ENCODE measurements at places on chromosomes 12 and 14.

GRCh38 chr12:69688471-69689427 lies 10.4 kb downstream of the BEST3 start:
- H3K4me1 ChIP-seq = peaks cover 15% of the 10 kb centered on the region
- H3K36me3 ChIP-seq = no peaks in the 10 kb centered on the region
- DNase-seq = no peak
- H3K27me3 ChIP-seq = no peaks in the 10 kb centered on the region

GRCh38 chr12:52020539-52021336 lies 14.0 kb downstream of the TAMALIN start:
- H3K27ac ChIP-seq = no peak overlapping the region
- no peak overlapping the region for H3K4me3 ChIP-seq
- no peaks in the 10 kb centered on the region for H3K27me3 ChIP-seq
- DNase-seq = peak; percentile 74
- H3K4me1 ChIP-seq = peaks cover 36% of the 10 kb centered on the region
- H3K36me3 ChIP-seq = peaks cover under 1% of the 10 kb centered on the region

GRCh38 chr12:124706363-124706762 lies 139.0 kb upstream of the NCOR2 start:
- H3K27ac ChIP-seq = no peak overlapping the region
- no peaks in the 10 kb centered on the region for H3K36me3 ChIP-seq
- H3K27me3 ChIP-seq = no peaks in the 10 kb centered on the region
- no peak for DNase-seq

- H3K4me3 ChIP-seq = peak overlapping the region; percentile 93
- peak overlapping the region; percentile 97 for H3K27ac ChIP-seq
- H3K4me1 ChIP-seq = peaks cover 52% of the 10 kb centered on the region
Observed at GRCh38 chr14:54567224-54567638, 303 bp downstream of the SAMD4A start.

DNA sequence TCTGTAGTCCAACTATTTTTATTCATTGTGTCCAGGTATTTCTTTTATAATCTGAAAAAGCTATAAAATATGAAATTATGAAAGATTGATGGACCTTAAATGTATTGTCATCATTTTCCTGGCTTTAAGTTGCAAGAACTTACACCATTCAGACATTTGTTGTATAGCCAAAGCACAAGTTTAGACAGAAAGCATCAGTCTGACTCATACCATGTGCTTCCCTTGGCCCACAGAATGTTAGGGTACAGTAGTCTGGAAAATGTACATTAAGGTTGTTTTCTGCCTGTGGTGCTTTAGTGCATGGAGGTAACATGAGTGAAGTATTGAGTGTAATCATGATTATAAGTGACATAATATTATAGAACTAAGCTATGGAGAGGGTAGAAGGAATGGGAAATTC lies 1002.5 kb downstream of the BCL11B start:
- no peaks in the 10 kb centered on the region for H3K27me3 ChIP-seq
- H3K4me3 ChIP-seq = no peak overlapping the region
- H3K27ac ChIP-seq = no peak overlapping the region

GRCh38 chr12:27951898-27952297 lies 20.6 kb downstream of the PTHLH start:
- no peaks in the 10 kb centered on the region for H3K4me1 ChIP-seq
- DNase-seq = no peak
- no peaks in the 10 kb centered on the region for H3K27me3 ChIP-seq
- no peaks in the 10 kb centered on the region for H3K36me3 ChIP-seq
- no peak overlapping the region for H3K27ac ChIP-seq

- DNase-seq = no peak
- no peaks in the 10 kb centered on the region for H3K36me3 ChIP-seq
- no peak overlapping the region for H3K27ac ChIP-seq
Observed at GRCh38 chr14:35380794-35381193, 23.8 kb downstream of the NFKBIA start.

DNA sequence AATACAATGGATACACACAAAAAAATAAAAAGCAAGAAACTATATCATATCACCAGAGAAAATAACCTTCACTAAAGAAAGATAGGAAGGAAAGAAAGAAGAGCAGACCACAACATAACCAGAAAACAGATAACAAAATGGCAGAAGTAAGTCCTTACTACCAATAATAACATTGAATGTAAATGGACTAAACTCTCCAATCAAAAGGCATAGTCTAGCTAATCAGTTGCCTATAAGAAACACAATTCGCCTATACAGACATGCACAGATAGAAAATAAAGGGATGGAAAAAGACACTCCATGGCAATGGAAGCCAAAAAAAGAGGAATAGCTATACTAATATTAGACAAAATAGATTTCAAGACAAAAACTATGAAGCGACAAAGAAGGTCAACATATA lies 8.9 kb upstream of the TAS2R30 start:
- H3K4me3 ChIP-seq = no peak overlapping the region
- no peaks in the 10 kb centered on the region for H3K4me1 ChIP-seq
- no peaks in the 10 kb centered on the region for H3K27me3 ChIP-seq
- no peak overlapping the region for H3K27ac ChIP-seq
- H3K36me3 ChIP-seq = peaks cover 10% of the 10 kb centered on the region
- no peak for DNase-seq

DNA sequence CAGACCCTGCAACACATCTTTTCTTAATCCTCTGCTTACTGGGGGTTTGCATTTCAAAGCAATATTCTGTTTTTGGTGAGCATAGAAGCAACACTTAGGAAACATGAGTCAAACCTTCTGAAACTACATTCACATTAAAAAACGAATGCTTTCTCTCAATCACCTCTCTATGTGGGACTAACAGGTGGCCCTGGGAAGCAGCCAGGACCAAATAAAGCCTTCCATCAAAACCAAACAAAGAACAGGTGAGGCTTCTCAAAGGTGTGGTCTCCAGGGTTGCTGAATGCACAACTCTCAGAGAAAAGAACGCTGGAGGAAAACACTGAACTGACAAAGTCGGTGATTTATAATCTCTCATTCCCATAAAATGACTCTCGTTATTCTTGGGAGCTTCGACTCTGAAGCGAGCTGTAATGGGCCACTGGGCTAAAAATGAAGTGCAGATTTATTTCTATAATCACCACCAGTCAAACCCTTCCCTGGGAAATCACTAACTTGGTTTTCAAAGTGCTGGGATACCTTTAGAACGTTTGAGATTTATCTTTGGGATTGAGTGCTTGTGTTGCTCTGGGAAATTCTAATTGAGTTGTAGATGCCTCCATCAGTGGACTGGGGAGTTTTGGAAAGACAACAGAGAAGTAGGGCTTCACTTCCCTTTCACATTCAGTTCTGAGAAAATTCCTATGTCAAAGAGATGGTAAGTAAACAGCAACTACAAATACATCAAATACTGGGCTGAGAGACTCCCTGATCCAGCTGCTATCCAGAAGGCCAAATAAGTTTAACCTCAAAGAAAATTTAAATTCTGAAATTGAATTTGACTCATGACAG lies 262.0 kb upstream of the TMPO start:
- H3K27ac ChIP-seq = no peak overlapping the region
- no peak for DNase-seq
- no peaks in the 10 kb centered on the region for H3K36me3 ChIP-seq
- no peak overlapping the region for H3K4me3 ChIP-seq

- no peak overlapping the region for H3K4me3 ChIP-seq
- no peaks in the 10 kb centered on the region for H3K27me3 ChIP-seq
- H3K27ac ChIP-seq = no peak overlapping the region
- no peaks in the 10 kb centered on the region for H3K4me1 ChIP-seq
- H3K36me3 ChIP-seq = peaks cover 68% of the 10 kb centered on the region
Observed at GRCh38 chr12:104340177-104340576, 36.6 kb downstream of the EID3 start.

DNA sequence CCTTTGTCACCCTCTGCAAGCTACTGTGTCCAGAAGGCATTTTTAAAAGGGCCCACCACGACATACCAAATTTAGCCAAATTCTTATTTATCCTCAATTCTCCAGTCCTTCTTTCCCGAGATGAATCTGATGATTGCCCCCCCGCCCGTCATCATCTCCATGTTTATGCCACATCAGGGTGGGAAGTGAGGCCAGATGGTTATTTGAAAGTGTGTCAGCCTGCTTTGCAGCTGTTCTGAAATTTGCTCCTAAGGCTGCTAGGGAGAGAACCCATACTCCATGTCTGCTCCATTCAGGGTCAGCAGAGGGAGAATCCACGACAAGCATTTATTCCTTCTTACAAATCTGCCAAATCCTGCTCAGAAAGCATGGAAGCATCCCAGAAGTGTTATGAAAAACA lies 337.8 kb downstream of the ADAMTS20 start:
- no peak overlapping the region for H3K4me3 ChIP-seq
- H3K36me3 ChIP-seq = no peaks in the 10 kb centered on the region
- H3K27me3 ChIP-seq = no peaks in the 10 kb centered on the region
- DNase-seq = no peak

- H3K4me1 ChIP-seq = no peaks in the 10 kb centered on the region
- no peak overlapping the region for H3K4me3 ChIP-seq
- no peaks in the 10 kb centered on the region for H3K27me3 ChIP-seq
- no peaks in the 10 kb centered on the region for H3K36me3 ChIP-seq
- H3K27ac ChIP-seq = no peak overlapping the region
Observed at GRCh38 chr12:47534695-47535094, 171.1 kb downstream of the RPAP3 start.

- H3K36me3 ChIP-seq = peaks cover 11% of the 10 kb centered on the region
- H3K27ac ChIP-seq = no peak overlapping the region
- no peak for DNase-seq
- no peak overlapping the region for H3K4me3 ChIP-seq
Observed at GRCh38 chr12:45828402-45828801, 98.9 kb downstream of the ARID2 start.

- H3K4me1 ChIP-seq = peaks cover 15% of the 10 kb centered on the region
- H3K4me3 ChIP-seq = no peak overlapping the region
- peak overlapping the region; percentile 69 for H3K27ac ChIP-seq
Observed at GRCh38 chr12:127810041-127810440, 456.9 kb upstream of the TMEM132C start.

- H3K36me3 ChIP-seq = no peaks in the 10 kb centered on the region
- no peak overlapping the region for H3K4me3 ChIP-seq
- no peaks in the 10 kb centered on the region for H3K4me1 ChIP-seq
- H3K27ac ChIP-seq = no peak overlapping the region
- H3K27me3 ChIP-seq = no peaks in the 10 kb centered on the region
- DNase-seq = no peak
Observed at GRCh38 chr12:55663391-55663790, 26.7 kb downstream of the OR10P1 start.

DNA sequence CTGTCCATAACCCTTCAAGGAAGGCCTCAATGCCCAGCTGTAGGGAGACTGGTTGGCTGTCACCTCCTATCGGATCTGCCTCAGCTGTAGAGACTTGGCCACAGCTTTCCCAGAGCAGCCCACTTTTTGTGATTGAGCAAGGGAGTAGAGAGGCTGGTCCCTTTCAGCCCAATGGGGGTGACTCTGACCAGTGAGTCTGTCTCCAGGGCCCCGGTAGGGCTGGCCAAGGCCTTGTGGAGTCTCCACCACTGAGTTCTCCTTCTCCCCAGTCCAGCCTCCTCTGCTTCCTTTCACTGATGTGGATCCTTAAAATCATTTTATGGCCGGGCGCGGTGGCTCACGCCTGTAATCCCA lies 14.5 kb upstream of the HPD start:
- no peak overlapping the region for H3K27ac ChIP-seq
- DNase-seq = no peak
- H3K27me3 ChIP-seq = no peaks in the 10 kb centered on the region

- DNase-seq = no peak
- H3K27me3 ChIP-seq = peaks cover 7% of the 10 kb centered on the region
- H3K36me3 ChIP-seq = no peaks in the 10 kb centered on the region
- no peaks in the 10 kb centered on the region for H3K4me1 ChIP-seq
- no peak overlapping the region for H3K4me3 ChIP-seq
Observed at GRCh38 chr12:15494329-15495046, 172.2 kb downstream of the PTPRO start.

GRCh38 chr14:52044791-52045522 lies 23.9 kb downstream of the NID2 start:
- no peaks in the 10 kb centered on the region for H3K36me3 ChIP-seq
- no peak for DNase-seq
- peaks cover 11% of the 10 kb centered on the region for H3K4me1 ChIP-seq

DNA sequence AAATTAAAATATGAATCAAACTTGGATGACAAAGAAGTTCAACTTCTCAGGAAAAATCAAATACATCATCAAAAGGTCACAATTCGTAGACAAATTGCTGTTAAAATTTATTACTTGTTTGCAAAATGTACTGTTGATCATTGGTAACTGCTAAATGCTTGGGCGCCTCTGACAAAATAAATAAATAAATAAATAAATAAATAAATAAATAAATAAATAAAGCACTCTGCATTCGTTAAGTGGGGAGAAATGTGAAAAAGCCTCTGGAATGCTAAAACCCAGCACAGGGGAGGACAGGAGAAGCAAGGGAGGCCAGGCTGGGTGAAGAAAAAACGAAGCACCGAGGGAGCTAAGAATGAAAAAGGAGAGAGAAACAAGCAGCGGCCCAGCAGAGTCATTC lies 115.2 kb downstream of the BCL11B start:
- no peak overlapping the region for H3K4me3 ChIP-seq
- H3K27me3 ChIP-seq = no peaks in the 10 kb centered on the region
- peaks cover 16% of the 10 kb centered on the region for H3K4me1 ChIP-seq
- H3K27ac ChIP-seq = no peak overlapping the region

DNA sequence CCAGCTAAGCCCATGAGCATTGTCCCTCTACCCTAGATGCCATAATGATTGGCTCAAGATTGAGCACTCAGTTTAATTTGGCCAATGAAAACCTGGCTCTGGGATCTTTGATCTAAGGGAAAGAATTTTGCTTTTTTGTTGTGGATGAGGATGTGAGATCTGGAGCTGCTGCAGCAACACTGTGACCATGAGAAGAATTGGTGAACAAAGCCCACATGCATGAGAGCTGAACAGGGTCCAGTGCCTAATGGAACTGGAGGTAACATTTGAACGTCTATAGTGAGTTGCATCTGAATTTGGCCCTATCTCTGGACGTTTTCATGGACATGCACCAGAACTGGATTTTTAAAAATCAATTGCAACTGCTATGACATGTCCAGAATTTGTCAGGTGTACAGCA lies 338.6 kb downstream of the AACS start:
- no peak overlapping the region for H3K27ac ChIP-seq
- no peaks in the 10 kb centered on the region for H3K27me3 ChIP-seq
- no peaks in the 10 kb centered on the region for H3K36me3 ChIP-seq

DNA sequence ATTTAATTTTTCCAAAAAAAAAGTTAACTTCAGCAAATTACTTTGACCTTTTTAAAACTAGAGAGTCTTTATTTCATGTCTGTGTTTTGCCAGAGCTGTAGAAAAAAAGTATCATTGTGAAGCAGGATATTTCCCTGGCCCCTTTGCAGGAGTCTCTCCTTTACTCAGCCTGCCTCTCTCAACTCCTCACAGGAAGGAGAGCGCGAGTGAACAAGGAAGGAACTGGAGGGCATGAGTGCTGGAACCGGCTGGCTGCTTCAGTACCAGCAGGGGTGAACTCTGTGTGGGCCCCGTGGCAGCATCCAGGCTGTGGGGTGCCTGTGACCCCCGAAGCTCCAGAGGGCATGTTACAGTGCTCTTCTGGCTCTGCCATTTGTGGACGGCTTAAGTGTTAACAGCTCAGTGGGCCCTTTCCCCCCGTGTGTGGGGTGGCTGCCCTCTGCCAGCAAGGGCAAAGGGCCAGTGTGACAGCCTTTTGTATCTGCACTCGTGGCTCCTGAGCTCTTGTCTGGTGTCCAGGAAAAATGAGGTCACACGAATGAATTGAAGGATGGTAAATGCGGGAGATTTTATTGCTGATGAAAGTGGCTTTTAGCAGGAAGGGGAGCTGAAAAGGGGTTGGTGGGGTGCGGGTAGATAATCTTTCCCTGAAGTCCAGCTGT lies 76.6 kb upstream of the KCNH3 start:
- H3K36me3 ChIP-seq = peaks cover 3% of the 10 kb centered on the region
- no peaks in the 10 kb centered on the region for H3K27me3 ChIP-seq
- no peak overlapping the region for H3K4me3 ChIP-seq
- no peak overlapping the region for H3K27ac ChIP-seq
- DNase-seq = no peak
- H3K4me1 ChIP-seq = peaks cover 2% of the 10 kb centered on the region
